Endodermal cell (in vitro differentiated cells): ENCODE measurements at places on chromosomes 5 and 9. TPM values are rescaled to one million over a fixed set of nuclear protein-coding genes. Genes with fewer than 3 reads are reported as not detected.

IFNA21 gene
- not detected in 2 replicates for total RNA-seq

SLC6A3 gene
- 0.08 to 0.14 TPM in 2 of 3 replicates, not detected in the other for total RNA-seq

COL5A1 gene
- total RNA-seq = 62.7 to 133 TPM (median 65.3 TPM) in 3 replicates

- DNase-seq = peak; percentile 36
Measured at GRCh38 chr9:107742531-107743309, 253.2 kb upstream of the KLF4 start.
